Central memory CD4-positive, alpha-beta T cell (primary cell): ENCODE measurements at places on chromosomes 11 and 22.

DNA sequence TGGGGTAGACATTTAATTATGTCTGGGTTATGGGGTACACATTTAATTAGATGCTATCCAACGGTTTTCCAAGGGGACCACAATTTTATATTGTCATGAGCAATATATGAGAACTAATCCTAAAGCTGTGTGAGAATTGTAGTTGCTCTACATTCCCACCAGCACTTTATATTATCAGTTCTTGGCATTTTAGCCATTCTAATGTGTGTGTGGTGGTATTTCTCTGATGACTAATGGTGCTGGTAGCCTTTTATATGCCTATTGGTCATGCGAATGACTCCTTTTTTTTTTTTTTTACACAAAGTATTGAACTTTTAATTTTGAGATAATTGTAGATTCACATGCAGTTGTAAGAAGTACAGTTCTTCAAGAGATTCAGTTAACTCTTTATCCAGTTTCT, 26.2 kb downstream of the TMEM135 start:
- no peak for DNase-seq

- DNase-seq: no peak
These were observed 28.8 kb downstream of the ALX4 start for GRCh38 chr11:44281151-44281550.

DNA sequence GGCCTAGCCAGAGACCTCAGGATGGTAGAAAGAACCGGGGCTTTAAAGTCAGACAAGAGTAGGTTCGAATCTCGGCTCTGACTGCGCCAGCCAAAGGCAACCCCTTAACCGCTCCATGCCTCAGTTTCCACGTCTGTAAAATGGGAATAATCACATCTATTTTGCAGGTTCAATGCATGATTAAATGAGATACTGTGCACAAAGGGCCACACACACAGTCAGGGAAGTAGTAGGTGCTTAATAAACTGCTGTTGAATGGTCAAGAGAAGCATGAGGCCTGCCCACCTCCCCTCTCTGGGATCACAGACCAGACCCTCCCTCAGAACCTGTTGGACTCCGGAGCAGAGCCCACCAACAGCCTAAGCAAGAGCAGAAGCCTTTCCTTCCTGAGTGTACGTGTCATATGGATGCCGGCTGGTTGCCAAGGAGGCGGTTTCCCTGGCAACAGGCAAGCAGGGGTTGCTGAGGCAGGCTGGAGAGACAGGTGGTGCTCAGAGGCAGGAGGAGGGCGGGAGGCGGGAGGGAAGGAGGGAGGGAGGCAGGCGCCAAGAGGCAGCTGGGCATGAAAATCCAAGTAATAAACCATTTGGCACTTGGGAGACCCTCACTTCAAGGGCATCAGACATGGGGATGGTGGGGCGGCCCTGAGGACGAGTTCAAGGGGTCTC, 43.9 kb downstream of the NFAM1 start:
- DNase-seq: no peak

GRCh38 chr22:37275622-37276021, 6.7 kb upstream of the CYTH4 start:
- DNase-seq: no peak

- no peak for DNase-seq
These were observed 84.6 kb upstream of the PARVA start for GRCh38 chr11:12292766-12293165.

DNA sequence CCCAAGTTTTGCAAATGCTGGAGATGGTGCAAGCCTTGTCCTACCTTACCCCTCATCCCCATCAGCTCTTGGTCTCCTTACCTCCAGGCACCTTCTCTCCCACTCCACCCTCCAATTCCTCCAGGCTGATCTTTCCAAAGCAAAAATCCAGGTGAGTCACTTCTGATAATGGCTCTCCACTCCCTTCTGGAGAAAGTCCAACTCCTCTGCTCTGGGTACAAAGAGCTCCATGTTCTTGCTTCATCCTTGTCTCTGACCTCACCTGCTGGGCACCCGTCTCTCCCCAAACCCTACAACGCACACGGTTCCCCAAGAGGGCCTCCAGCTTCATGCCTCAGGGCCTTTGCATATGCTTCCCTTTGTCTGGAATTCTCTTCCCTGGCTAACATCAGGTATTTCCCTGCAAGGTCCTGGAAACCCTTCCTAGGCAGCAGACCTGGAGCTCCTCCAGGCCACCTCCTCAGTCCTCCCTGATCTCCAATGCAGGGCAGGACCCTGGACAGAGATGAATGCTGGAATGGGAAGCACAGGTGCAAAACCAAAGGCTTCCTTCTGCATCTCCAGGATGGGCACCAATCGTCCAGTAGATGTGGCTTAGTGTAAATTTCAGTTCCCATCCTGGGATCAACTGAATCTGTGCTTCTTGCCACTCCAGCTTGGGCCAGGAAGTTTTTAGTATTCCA, 22.7 kb downstream of the IFT27 start:
- DNase-seq: no peak
